HuH-7.5 (cell line): ENCODE measurements at places on chromosomes 6 and 20.

DNA sequence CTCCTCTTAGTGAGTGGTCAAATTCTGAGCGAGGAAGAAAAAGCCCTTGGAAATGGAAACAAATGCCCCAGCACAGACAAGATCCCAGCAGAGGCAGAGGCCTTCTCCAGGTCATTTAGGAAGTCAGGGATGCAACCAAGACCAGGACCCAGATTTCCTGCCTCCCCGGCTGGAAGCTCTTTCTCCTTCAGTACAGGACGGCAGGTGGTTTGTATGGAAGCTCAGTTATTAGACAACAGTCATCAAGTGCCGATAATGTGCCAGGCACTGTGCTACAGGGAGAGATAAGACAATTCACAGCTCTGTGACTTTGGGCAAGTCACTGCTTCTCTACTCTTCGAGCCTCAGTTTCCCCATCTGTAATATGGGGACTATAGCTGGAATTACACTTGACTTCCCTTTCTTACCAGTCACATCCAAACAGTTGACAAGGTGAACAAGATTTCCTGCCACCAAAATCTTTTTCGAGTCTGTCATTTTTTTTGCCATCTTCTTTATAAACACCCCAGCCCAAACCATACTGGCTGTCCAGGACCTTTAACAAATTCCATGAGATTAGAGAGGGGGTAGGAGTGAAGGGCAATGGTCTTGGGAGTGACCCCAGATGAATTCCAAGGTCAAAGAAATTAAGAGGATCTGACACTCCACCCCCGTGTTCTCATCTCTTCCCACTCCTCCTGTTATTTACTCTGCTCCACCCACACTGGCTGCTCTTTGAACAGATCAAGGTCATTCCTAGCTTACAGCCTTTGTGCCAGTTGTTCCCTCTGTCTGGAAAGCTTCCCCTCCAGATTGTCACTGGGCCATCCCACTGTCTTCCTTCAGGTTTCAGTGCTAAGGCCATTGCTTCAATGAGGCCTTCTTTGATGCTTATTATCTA, 6.0 kb downstream of the MMP9 start:
- DNase-seq = no peak

GRCh38 chr6:39377539-39377950, 55.0 kb upstream of the KCNK16 start:
- peak; percentile 44 for DNase-seq

DNA sequence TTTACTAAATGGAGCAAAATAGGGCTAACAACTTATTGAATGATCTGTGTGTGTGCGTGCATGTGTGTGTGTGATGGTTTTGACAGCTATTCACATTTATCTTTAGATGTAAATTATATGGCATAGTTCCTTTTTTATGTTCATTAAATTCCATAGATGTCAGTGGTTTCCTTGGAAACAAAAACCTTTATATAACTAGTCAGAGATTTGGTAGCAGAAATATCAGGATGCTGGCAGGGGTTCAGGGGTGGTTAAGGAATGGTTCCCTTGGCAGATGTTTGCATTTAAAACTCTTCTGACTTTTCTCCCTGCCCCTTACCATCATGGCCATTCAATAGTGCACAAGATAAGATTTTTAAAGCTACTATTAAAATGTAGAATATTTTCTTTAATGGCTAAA, 256.6 kb downstream of the PLCB1 start:
- DNase-seq = no peak

GRCh38 chr20:21685981-21686380, 19.5 kb upstream of the PAX1 start:
- DNase-seq = no peak

GRCh38 chr6:107690643-107691061, 133.5 kb downstream of the SCML4 start:
- DNase-seq = no peak

DNA sequence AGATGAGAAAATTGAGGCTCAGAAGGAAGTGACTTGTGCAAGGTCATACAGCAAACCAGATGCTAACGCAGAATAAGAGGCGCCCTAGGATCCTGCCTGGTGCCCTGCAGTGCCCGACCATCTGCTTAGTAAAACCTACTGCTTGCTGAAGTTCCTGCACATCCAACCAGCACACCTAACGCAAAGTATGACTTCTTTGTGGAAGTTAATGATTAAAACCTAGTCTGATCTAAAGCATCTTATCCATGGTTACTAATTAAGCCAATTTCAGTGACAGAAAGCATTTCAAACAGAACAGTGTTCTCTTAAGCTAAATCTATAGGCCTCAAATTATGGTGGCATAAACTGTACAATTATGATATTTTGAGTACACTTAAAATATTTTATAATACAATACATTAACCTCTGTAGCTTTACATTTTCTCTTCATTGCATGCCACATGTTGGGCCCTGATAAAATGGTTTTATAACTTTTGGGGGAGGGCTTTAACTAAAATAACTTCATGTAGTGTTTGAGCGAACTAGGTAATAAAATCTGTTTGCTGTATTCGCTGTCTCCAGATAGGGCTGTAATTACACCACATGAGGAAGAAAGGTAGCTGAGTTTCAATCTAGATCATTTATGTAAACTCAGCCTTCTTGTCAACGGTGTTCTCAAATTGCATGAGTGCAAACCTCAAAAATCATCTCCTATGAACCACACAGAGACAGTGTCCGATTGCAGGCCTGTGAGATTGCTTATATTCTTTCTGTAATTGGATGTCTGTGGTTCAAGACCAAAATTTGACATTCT, 37.5 kb upstream of the BEND3 start:
- DNase-seq = peak; percentile 48

- DNase-seq = no peak
Measured at GRCh38 chr6:46104209-46104608, 25.6 kb upstream of the ENPP4 start.

GRCh38 chr20:18267815-18268214, 20.5 kb upstream of the ZNF133 start:
- no peak for DNase-seq

- no peak for DNase-seq
Measured at GRCh38 chr6:117050301-117050700, 173.3 kb downstream of the RFX6 start.

GRCh38 chr6:135372758-135373157, 124.8 kb downstream of the AHI1 start:
- DNase-seq = no peak

DNA sequence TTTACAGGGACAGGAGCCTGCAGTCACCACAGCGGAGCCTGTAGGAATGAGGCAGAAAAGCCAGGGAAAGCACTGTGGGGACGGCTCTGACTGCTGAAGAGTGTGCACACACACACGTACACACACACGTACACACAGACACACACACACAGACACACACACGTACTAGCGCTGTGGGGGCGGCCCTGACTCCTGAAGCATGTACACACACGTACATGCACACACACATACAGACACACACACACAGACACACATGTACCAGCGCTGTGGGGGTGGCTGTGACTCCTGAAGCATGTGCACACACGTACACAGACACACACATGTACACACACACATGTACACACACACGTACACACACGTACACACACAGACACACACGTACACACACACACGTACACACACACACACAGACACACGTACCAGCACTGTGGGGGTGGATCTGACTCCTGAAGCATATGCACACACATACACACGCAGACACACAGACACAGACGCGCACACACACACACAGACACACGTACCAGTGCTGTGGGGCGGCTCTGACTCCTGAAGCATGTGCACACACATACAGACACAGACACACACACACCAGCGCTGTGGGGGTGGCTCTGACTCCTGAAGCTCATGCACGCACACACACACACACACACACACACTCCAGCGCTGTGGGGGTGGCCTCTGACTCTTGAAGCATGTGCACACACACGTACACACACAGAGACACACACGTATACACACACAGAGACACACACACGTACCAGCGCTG, 127.3 kb downstream of the DLL1 start:
- DNase-seq = no peak

DNA sequence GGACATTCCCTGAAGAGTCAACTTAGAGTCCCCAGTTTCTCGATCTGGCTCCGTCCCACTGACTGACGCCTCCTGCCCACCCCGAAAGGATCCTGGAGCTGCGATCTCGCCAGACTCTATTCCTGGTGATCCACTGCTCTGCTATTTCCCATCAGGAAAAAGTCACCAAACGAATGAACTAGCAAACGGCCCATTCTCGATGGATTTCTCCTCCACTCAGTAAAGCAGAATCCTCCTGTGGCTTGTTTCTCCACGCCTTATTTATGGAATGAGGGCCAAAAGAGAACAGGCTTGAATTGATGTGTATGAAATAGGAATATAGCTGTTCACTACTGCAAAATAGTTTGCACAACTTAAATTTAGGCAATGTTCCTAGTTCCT, 5.4 kb downstream of the NKX2-4 start:
- no peak for DNase-seq

GRCh38 chr6:111844376-111844775, 28.9 kb downstream of the FYN start:
- no peak for DNase-seq

DNA sequence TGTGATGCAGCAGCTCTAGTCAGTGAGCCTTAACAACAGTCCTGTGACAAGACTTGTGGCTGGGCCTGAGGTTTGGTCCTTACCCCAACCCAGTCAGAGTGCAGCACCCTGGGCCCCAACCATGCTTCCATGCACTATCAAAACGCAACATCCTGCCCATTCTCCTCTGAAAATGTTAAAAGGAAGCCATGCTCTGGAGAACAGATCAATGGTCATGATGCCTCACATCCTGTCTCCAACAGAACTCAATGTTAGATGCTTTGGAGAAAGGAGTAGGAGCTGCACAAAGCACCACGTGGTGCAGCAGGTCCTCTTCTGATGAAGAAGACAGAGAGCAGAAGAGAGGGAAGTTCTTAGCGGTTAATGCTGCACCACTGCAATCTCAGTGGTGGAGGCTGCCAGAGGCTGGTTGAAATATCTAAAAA, 41.9 kb downstream of the TRAM2 start:
- DNase-seq = no peak

DNA sequence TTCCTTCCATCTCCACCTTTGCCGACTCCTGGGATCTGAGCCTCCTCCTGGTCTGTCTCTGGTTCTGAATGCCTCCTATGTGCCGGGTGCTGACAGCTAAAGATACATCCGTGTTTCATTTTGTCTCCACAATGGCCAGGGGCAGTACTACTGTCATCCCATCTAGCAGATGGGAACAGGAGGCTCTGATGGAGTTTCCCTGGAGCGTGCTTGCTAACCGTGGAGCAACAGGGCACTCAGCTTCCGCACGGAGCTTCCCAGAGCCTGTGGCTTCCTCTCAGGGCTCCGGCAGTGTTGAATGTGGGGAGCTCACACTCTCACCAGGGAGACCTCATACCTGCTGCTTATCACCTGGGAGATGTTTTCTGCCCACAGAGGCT, 11.9 kb upstream of the NPBWR2 start:
- DNase-seq = no peak

GRCh38 chr20:58989196-58989595, 8.1 kb downstream of the NELFCD start:
- DNase-seq = no peak

DNA sequence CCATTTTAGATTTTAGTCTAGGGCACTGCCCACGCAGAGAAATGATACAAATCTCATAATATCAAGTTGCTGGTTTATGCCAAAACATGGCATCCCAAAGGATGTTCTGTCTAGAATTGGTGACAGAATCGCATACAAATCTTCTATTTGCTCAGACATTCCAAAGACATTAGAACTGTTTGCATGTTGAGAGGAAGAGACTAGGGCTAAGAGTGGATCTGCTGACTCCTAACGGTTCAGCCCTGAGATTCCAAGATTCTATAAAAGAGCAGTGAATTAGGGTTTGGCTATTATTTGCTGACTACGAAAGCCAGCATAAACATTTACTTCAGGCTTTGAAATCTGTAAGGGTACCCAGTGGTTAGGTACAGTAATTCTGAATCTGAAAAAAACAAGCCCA, 3.6 kb downstream of the EPB41L2 start:
- DNase-seq = no peak

DNA sequence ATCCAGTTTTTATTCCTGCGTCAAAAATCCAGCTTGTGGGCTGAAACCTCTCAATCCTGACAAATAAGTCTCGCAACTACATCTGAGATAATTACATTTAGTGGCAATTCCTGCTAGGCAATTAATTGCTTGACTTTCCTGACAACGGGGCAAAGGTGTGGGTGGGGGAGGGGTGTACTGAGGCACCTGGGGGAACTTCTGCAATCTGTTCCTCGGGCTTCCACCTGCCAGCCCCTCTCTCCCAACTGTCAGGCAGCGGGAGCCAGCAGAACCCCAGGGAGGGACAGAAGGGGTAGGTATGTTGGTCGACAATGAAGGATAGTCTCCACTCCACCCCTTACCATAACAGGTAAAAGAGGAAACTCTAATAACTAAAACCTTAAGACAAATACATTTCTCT, 6.8 kb downstream of the C6orf52 start:
- no peak for DNase-seq

GRCh38 chr20:39222101-39222500, 260.0 kb downstream of the DHX35 start:
- no peak for DNase-seq

DNA sequence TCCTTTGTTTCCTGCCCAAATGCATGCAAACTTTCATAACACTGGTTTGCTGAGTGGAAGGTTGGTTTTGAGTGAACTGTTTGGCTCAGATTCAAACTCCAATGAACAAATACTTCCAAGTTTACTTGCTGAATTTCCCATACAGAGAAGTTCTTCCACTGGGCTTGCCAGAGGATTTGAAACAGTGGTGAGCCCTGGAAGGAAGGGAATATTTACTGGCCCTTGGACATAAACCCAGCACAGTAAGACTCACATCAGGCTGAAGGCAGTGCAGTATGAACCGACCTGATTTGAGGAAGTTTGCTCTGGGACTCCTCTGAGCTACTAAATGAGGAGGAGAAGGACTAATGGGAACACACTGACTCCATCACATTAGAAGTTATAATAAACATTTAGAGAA, 3.8 kb downstream of the TRAF3IP2 start:
- no peak for DNase-seq
